ENCODE measurements at places on chromosomes 6 and 20. TPM values are rescaled to one million over a fixed set of nuclear protein-coding genes. Genes with fewer than 3 reads are reported as not detected.

Gene OLIG3
- not detected for polyA plus RNA-seq

GRCh38 chr20:1818895-1819294 lies 76.3 kb upstream of the SIRPA start:
- DNase-seq = no peak

DNA sequence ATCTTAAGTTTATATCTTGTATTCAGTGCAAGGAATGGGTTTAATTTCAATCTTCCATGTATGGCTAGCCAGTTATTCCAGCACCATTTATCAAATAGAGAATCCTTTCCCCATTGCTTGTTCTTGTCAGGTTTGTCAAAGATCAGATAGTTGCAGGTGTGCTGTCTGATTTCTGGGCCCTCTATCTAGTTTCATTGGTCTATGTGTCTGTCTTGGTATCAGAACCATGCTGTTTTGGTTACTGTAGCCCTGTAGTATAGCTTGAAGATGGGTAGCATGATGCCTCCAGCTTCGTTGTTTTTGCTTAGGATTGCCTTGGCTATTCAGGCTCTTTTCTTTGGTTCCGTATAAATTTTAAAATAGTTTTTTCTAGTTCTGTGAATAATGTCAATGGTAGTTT lies 200.0 kb downstream of the MANEA start:
- no peak for DNase-seq

Gene C6orf89
- polyA plus RNA-seq = 6.9 TPM

DNA sequence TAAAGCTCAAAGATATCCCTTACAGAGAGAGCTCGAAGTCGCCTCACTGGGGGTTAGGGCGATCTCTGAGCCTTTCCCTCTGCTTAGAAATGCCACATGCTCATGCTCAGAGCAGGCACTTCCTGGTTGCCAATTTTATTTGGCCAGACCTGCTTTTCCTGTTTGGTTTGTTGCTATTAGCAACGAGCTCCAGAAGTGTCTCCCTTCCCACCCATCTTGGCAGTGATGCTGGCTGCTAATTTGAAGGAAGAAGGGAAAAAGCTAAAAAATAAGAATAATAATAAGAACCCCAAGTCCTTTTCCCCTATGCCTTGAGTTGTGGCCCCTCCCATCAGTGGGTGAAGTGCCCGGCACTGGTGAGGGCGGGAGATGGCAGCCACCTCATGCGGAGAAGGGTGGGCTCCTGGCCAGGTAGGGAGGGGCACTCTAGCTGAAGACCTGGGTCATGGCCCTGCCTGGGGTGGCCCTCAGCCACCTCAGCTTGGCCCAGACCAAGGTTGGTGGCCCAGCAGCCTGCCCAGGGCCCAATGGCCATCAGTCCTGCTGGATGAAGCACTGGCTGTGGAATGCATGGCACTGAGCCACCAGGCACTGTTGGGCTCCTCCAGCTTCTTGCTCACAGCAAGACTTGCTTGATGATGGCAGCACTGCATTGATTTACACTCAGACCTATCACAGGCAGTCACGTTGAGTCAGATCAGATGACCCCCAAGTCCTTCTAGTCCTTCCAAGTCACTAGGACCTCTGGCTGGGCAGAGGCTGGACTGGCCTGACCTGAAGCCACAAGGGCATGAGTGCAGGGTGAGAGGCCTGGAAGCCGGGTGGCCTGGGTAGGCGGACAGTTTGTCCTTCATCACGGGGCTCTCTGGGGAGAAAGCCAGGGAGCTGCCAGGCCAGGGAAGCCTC lies 79.0 kb downstream of the SYNJ2 start:
- peak; percentile 60 for DNase-seq

Gene CDH26
- 1.1 TPM for polyA plus RNA-seq

Gene MEP1A
- 156 TPM for polyA plus RNA-seq

DNA sequence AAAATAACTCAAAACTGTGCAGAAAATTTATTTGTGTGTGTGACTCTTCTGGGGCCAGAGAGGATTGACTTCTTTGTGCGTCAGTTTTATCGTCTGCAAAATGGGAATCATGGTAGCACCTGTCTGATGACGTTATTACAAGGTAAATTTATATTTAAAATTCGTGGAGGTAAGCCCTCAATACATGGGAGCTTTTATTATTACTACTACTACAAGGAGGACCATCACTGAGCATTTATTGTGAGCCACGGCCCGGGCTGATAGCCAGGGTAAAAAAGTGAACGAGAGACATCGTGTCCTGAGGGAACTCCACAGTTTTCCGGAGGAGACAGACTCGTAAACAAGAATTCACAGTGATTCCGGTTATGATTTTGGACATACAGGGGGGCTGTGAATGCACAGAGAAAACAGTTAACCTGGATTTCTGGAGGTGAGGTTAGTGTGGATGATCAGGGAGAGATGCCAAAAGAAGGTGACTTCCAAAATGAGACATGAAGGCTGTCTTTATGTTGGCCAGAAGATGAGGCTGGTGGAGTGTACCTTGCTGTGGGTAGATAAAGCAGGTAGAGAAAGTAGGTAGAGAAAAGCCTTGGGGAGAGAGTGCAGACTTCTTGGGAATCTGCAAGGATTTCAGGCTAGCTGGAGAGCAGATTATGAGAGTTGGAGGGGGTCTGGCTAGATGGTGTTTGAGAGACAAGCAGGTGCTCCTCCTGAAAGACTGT lies 10.6 kb upstream of the SERINC3 start:
- DNase-seq = no peak

- no peak for DNase-seq
These were observed 2.1 kb downstream of the DLL1 start for GRCh38 chr6:170288852-170289179.

- DNase-seq = no peak
These were observed 29.5 kb downstream of the LYRM4 start for GRCh38 chr6:5231289-5231688.

Gene CCNC
- 40.4 TPM for polyA plus RNA-seq

DNA sequence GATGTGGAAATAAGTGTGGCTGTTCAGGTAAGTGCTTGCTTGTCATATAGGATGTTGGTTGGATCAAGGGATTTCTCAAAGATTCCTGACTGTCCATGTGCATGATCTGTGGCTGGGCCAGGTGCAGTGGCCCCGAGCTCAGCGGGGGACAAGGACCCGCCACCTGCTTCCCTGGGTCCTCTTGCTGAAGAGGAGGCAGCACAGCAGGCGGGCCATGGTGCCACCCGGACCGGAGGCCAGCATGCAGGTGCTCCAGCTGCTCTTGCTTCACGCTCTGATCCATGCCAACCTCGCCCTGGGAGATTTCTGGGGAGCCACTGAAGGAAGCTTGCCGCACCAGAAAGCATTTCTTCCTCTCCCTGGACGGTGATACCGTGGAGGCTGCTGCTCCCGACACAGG lies 173.8 kb downstream of the HIVEP2 start:
- no peak for DNase-seq

- no peak for DNase-seq
These were observed 65.9 kb downstream of the FAM135A start for GRCh38 chr6:70479236-70479635.

DNA sequence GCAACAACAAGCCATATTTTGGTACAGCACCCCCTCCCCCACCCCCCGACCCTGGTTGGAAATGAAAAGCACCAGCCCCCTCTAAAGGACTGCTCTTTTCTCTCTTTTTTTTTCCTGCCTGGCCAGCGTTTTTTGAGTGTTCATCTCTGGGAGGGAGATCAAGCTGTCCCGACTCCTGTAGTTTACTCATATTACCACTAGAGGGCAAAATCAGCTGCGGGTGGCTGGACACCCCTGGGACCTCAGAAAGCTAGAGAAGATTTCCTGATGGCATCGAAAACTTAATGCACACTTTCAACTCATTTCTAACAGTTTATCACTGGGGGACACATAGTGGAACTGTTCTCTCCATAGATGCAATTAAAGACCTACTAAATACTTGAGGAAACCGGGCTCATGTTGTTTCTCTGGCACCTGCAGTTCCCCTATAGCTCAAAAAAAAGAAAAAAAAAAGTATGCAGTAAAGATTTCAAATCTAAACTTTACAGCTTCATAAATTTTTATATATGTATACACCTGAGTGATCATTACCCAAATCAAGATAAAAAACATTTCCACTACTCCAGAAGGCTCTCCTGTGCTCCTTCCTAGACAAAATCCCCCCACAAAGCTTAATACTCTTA lies 24.4 kb downstream of the CNBD2 start:
- peak; percentile 77 for DNase-seq

Gene RBPJL
- 1.4 TPM for polyA plus RNA-seq

DNA sequence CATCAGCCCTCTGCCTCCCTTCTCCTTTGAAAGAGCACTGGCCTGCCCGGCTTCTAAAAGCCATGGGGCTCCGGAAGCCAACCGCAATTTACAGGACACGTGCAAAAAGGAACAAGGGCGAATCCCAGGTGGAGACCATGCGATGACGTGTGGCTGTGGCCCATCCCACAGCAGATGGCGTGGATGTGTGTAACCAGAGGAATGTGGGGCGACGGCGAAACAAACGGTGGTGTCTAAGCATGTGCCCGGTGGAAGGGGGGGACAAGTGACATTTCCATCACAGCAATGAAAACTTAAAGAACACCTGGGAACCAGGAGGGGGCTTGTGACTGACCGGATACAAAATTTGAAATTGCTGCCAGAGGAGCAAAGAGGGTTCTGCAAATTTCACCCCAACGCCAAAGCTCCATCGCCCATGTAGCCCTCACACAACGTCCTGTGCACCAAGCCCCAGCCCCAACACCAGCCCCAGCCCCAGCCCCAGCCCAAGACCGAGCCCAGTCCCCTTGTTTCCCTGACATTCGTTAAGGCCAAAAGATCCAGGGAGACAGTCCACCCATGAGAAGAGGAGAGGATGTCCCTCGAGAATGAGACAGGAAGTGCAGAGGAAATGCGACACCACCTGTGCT lies 159.7 kb upstream of the ZNF337 start:
- no peak for DNase-seq

DNA sequence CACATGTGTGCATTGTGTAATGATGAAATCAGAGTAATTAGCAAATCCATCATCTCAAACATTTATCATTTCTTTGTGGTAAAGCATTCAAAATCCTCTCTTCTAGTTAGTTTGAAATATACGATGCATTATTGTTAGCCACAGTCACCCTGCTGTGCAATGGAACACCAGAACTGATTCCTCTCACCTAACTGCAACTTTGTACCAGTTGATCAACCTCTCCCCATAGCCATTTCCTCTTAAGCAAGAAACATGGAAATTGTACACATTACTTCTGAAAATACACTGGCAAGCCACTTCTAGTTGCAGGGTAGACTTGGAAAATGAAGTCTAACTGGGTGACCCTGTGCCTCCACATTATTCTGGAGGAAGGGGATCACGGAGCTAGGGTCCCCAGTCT lies 58.1 kb upstream of the ESR1 start:
- DNase-seq = no peak

Gene GPR6
- not detected for polyA plus RNA-seq

DNA sequence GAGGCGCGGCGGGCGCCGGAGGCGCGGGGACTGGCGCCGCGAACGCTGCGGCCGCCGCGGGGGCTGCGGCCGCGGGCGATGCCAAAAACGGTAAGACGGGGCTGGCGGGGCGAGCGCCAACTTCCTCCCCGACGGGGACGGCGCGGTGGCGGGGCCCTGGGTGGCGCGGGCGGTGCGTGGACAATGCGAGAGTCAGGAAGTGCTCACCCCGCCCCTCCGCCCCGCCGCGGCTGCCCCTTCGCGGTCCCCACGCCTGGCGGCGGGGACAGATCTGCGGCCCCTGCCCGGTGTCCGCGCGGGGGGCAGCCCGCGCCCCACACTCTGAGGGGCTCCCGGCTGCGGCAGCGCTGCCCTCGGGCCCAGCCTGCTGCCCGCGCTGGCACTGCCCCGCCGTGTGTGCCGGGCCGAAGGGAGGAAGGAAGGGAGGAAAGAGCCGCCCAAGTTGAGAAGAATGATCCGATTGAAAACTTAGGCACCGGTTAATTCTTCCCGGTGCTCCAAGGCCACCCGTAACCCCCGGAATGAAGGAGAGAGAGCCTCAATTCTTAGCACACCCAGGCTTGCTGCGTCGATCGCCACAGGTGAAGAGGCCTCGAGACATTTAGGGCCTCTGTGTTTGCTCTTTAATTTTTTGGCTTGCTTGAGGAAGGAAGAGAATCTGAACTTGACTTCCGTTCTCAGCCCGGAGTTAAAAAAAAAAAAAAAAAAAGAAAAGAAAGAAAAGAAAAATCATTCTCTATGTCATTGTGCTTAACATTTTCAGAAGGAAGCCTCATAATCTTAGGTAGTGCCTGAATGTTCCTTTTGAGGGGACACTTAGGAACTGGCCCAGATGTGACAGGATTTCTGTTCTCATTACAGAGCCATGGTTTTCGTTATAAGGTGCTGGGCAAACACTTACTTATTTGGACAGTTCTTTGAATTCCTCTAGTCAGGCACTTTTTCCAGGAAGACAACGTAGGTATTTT lies 982 bp downstream of the HECA start:
- DNase-seq = peak; percentile 81

- DNase-seq = peak; percentile 67
These were observed 164.1 kb upstream of the SALL4 start for GRCh38 chr20:51966296-51966971.

Gene CRISP2
- not detected for polyA plus RNA-seq

Gene WFDC12
- not detected for polyA plus RNA-seq

Gene AKAP7
- 11.6 TPM for polyA plus RNA-seq
